ENCODE measurements at places on chromosomes 6 and 20.
A peak's percentile ranks its signal among the peaks of the same experiment; 100 is the strongest.

- no peak for DNase-seq
Measured at GRCh38 chr6:4280707-4281106, 145.3 kb upstream of the ECI2 start.

DNA sequence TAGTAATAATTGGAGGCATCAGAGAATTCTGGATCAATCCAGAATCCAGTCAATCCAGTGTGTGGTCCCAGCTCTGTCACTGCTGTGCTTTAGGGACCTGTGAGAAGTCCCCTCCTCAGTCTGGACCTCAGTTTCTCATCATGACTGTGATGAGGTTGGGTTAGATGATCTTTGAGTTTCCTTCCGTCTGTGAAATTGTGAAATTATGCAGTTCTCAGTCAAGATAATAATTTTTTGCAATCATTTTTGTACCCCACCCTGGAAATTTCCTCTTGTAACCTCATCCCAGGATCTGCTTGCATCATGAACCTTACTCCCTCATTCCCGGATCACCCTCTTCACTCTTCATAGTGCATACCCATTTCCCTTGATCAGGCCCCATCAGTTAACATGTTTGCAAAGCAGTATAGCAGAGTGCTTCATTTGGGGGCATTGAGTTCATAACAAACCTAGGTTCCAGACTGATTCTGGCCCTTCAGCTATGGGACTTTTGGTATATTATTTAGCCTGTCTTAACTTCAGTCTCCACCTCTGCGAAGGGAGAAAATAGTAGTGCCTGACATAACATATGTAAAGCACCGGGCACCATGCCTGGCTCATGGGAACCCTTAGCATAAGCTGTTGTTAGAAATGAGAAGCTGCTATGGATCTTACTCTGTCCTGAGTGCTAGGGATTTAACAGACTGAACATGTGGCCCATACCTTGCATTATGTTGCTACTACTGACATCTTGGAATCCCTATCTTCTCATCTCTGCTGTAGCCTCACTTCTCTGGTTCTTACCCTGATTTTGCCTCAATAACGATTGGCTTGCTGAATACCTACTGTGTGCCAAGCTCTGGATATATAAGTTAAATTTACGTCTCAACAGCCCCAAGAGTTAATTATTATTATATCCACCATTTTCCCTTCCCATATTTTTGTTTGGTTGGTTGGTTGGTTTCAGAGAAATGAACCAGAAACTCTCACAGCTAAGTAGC lies 1.3 kb downstream of the ZNF76 start:
- DNase-seq, result no peak

DNA sequence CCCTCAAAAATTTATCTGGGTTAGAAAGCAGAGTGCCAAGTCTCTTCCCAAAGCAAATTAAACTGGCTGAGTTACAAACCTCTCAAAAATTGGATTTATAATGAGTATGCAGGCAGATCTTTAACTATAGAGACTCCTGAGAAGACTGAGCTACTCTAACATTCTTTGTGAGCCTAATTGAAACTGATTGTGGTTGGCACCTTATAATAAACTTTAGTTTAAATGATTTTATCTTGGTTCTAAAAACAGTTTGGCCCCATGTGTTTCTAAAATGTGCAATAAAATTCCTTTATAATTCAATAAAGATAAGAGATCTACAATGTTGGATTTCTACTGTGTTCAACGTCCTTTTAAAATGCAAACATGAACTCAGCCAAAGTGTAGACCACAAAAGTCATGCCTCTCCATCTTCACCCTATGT lies 480.2 kb upstream of the RNF217 start:
- DNase-seq, result no peak

DNA sequence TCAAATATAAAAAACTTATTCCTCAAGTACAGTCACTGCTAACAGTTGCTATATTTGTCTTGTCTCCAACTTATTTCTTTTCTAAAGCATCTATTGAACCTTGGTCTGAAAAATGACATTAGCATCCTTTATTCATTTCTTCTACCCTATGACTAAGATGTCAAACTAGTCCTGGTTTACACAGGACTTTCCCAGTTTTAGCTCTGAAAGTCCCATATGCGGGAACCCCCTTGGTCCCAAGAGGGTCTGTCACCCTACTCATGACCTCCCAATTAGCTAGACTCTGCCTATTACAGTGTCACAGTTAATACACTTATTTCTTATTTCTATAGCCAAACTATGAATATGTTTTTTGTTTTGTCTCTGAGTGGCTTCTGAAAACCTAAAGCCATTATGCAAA lies 37.1 kb downstream of the PLEKHG1 start:
- DNase-seq, result peak; percentile 12

GRCh38 chr6:42766163-42766670 lies 15.6 kb upstream of the BICRAL start:
- no peak for DNase-seq

DNA sequence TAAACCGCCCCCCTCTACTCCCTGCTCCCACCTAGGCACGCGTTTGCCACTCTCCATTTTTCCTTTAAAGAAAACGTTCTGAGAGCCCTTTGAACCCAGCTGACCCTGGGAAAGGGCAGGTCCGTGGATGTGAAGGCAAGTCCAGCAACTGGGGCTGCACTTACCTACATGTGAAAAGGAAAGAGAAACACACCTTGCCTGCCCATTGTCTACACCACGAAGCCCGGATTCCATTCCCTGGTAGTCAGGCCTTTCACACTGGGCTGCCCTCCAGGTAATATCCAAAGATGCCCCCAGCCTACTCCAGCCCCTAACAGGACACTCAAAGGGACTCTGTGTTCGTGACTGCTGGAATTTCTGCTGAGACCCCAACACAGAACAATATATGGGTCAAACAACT lies 94.4 kb downstream of the CD83 start:
- no peak for DNase-seq

DNA sequence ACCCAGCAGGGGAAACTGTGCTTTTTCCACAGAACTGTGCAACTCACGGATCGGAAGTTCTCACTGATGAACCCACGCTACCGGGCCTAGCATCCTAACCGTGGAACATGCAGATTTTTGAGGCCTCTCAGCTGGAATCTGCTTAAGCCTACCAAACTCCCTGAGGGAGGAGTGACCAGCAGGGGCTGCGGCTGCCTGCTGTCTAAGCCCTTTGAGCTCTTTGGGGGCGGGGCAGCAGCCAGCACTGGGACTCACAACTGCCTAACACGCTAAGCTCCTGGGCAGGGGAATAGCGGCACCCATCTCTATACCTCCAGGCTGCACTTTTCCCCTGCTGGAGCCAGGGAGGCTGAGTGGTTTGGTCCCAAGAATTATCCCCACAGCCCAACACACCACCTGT lies 20.4 kb upstream of the METTL24 start:
- DNase-seq, result no peak
